Thymus (tissue), 14 donors: ENCODE measurements at places on chromosomes 3 and 15. TPM values are rescaled to one million over a fixed set of nuclear protein-coding genes. Genes with fewer than 3 reads are reported as not detected.

The FMN1 gene
- total RNA-seq, result 2.6 TPM

The MORC1 gene
- 0.05 TPM for total RNA-seq

The MYH15 gene
- total RNA-seq, result 0.19 TPM

The PPM1M gene
- total RNA-seq, result 32.1 TPM

GRCh38 chr3:45943207-45943846, at the start of gene CXCR6:
CXCR6 (plus strand) TSS chr3:45943464; CDS start chr3:45946482, 3,018 bp downstream.
- peak within 1 kb of the TSS; percentile 29 for H3K27ac ChIP-seq
- no peak within 1 kb of the TSS for H3K4me3 ChIP-seq
- no peaks in the 10 kb centered on the region for H3K27me3 ChIP-seq
- H3K4me1 ChIP-seq, result peaks cover 57% of the 10 kb centered on the region
- DNase-seq, result no peak

- no peaks in the 10 kb centered on the region for H3K4me1 ChIP-seq
- no peak overlapping the region for H3K27ac ChIP-seq
- no peaks in the 10 kb centered on the region for H3K36me3 ChIP-seq
- H3K4me3 ChIP-seq, result no peak overlapping the region
- DNase-seq, result no peak
Measured at GRCh38 chr3:134772591-134772990, 22.5 kb upstream of the EPHB1 start.

GRCh38 chr3:98741121-98741716, 21.9 kb upstream of the ST3GAL6 start:
- H3K36me3 ChIP-seq, result no peaks in the 10 kb centered on the region
- no peak overlapping the region for H3K4me3 ChIP-seq
- H3K27ac ChIP-seq, result no peak overlapping the region

DNA sequence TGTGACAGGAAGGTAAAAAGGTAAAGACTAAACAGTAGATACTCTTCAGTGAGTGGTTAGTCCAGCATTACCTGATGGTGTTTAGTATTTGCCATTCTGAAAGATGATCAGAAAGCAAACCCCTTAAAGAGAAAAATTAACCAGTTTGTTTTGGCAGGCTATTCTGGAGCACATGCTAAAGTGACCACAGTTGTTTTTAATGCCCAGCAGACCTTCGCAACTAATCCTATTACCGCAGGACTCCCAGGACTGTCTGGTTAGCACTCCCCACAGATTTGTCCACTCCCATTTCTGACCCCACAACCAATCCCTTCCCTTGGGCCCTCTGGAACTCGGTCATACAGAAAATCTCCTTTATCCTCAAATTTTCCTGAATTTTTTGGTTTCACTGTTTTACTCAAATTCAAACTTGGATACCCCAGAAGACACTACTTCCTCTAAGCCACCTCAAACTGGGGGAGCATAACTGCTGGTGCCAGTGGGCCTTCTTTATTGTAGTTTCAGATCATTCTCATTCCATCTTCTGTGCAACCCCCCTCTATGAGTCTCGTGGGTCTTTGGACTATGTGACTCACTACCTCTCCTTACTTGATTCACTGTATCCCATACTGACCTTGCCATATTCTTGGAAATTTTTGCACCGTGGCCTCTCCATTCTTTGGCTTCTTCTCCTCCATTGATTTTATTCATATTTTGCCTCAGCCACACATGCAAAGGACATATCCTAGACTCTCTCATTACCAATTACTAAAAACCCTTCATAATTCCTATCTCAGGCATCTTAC, 104.4 kb downstream of the RBMS3 start:
- no peak for DNase-seq
- no peaks in the 10 kb centered on the region for H3K27me3 ChIP-seq
- H3K4me1 ChIP-seq, result peaks cover 5% of the 10 kb centered on the region
- H3K27ac ChIP-seq, result no peak overlapping the region
- no peak overlapping the region for H3K4me3 ChIP-seq

- DNase-seq, result no peak
- no peak overlapping the region for H3K4me3 ChIP-seq
- no peaks in the 10 kb centered on the region for H3K27me3 ChIP-seq
Measured at GRCh38 chr3:195853996-195854395, 42.3 kb upstream of the MUC4 start.
